ENCODE measurements at places on chromosomes 13 and 19. TPM values are rescaled to one million over a fixed set of nuclear protein-coding genes. Genes with fewer than 3 reads are reported as not detected.

The OR7C1 gene
- total RNA-seq: not detected

The S1PR5 gene
- 0.60 TPM for total RNA-seq

The BSG gene
- total RNA-seq: 826 TPM

The DGKH gene
- total RNA-seq: 11.2 TPM

The FFAR2 gene
- total RNA-seq: not detected

- peak; percentile 20 for DNase-seq
- peak overlapping the region; percentile 97 for H3K4me3 ChIP-seq
- H3K27me3 ChIP-seq: no peaks in the 10 kb centered on the region
- peak overlapping the region; percentile 99 for H3K27ac ChIP-seq
- no peaks in the 10 kb centered on the region for H3K36me3 ChIP-seq
Measured at GRCh38 chr19:798415-799075, 1.3 kb downstream of the PTBP1 start.

DNA sequence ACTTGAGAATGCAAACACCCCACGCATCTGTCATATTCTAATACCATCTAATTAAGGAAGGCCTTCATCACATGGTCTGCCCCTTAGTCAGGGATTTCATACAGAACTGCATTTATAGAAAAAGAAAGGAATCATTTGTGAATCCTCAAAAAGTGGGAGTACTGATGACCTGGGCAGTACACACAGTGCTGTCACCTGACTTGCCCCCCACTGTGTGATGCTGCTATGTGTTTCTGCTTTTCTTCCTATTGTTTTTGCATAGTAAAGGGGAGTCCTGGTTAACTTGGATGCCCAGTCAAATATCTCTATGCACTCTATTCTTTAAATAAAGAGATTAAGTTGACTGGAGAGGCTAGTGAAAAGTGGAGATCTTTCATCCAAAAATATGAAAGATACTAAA, 1921.2 kb upstream of the PRR20A start:
- no peaks in the 10 kb centered on the region for H3K27me3 ChIP-seq
- H3K4me3 ChIP-seq: no peak overlapping the region
- DNase-seq: no peak
- H3K36me3 ChIP-seq: no peaks in the 10 kb centered on the region

- no peaks in the 10 kb centered on the region for H3K36me3 ChIP-seq
- DNase-seq: peak; percentile 50
- H3K27me3 ChIP-seq: no peaks in the 10 kb centered on the region
- H3K4me3 ChIP-seq: no peak overlapping the region
- H3K27ac ChIP-seq: no peak overlapping the region
Measured at GRCh38 chr13:51838240-51838846, 6.6 kb downstream of the TMEM272 start.

DNA sequence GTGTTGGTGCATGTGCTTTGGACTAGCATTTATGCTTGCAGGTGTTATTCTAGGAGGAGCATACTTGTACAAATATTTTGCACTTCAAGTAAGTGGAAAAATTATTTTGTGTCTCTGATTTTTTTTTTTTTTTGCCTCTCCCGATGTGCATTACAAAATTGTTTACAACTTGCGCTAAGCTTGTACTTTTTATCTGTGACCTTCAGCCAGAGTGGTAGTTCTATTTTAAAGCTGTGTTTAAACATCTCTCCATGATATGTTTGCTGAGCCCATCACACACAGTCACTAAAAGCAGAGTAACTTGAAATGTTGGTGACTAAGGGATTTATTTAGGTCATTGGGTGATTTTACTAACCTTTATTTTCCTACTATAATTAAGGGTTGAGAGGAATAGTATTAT, 20.8 kb downstream of the ITM2B start:
- peaks cover 6% of the 10 kb centered on the region for H3K4me1 ChIP-seq
- no peak for DNase-seq
- peaks cover 50% of the 10 kb centered on the region for H3K36me3 ChIP-seq
- H3K4me3 ChIP-seq: no peak overlapping the region
- no peaks in the 10 kb centered on the region for H3K27me3 ChIP-seq

GRCh38 chr19:21269813-21270212, 59.4 kb downstream of the ZNF708 start:
- H3K36me3 ChIP-seq: no peaks in the 10 kb centered on the region
- H3K4me1 ChIP-seq: no peaks in the 10 kb centered on the region
- DNase-seq: no peak
- H3K27ac ChIP-seq: no peak overlapping the region
- H3K27me3 ChIP-seq: no peaks in the 10 kb centered on the region

DNA sequence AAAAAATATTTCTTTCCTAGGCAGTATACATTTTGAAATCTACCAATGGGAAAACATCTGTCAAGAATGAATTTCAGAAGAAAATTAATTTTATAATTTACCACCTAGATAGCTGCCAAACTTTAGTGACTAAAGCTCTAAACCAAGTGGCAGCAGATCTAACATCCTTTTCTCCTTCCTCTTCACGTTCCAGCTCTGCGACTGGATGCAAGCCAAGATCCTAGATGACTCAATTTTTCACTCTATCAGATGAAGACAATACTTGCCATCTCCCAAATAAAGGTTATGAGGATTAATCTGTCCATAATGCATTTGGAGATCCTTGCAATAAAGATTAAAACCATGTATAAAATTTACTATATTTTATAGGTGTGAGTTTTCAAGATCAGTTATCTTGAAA, 66.7 kb upstream of the MIR17HG start:
- H3K36me3 ChIP-seq: no peaks in the 10 kb centered on the region
- no peak overlapping the region for H3K27ac ChIP-seq
- H3K4me1 ChIP-seq: no peaks in the 10 kb centered on the region
- H3K4me3 ChIP-seq: no peak overlapping the region
- no peaks in the 10 kb centered on the region for H3K27me3 ChIP-seq

DNA sequence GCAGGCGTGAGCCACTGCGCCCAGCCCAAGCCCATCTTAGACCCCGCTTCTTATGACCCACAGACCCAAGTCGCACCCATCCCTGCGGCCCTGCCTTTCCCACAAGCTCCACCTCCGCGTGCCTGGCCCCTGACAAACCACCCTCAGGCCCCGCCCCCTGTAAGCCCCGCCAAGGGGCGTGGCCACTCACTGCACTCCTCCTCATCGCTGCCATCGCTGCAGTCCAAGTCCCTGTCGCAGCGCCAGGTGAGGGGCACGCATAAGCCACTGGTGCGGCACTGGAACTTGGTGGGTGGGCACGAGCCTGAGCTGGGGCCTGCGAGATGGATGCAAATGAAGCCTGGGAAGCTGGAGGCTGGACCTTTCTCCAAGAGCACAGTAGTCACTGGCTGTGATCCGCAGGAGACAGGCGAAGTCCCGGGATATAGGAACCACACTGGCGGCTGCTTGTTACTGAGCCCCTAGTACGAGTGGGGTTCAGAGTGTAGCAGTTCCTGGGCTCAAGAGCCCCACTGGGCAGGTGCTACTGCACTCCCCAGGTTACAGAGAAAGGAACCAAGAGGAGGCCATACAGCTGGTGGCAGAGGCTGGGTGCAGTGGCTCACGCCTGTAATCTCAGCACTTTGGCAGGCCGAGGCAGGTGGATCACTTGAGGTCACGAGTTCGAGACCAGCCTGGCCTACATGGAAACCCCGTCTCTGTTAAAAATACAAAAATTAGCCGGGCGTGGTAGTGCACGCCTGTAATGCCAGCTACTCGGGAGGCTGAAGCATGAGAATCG, 3.1 kb downstream of the CD320 start:
- peaks cover 4% of the 10 kb centered on the region for H3K36me3 ChIP-seq
- peaks cover 13% of the 10 kb centered on the region for H3K4me1 ChIP-seq
- H3K4me3 ChIP-seq: no peak overlapping the region
- H3K27me3 ChIP-seq: no peaks in the 10 kb centered on the region
- no peak for DNase-seq

DNA sequence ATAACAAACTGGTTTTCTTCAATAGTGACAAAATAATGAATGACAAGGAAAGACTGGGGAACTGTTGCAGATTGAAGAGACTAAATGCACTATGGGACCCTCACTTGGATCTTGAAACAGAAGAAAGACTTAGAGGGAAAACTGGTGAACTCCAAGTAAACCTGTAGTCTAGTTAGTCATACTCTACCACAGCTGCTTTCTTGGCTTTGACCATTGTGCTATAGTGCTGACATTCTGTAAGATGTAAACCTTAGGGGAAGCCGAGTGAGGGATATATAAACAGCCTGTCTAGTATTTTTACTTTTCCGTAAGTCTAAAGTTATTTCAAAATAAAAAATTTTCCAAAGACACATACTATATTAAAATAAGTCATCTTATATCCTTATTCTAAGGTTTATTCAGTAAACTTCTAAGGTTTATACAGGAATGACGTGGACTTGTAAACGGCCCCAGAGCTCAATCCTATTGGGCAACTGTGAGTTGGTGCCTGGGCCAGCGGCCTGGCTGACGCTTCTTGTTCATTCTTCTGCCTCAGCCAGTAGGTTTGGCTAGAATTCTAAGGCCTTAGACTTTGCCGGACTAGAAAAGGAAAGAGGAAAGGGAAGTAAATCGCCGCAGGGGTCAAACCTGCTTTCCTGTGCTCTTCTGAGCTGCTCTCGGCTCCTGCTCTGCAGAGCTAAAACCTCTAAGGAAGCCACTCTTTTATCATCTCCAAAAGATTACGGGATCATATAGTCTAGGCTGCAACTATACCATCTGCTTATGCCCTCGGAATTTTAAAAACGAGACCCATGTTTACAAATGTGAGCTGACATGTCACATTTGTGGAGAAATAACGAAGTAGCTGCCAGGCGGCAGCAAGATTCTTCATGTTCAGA, 33.6 kb upstream of the UBE2L5 start:
- H3K4me1 ChIP-seq: peaks cover 6% of the 10 kb centered on the region
- no peak overlapping the region for H3K4me3 ChIP-seq
- H3K27me3 ChIP-seq: no peaks in the 10 kb centered on the region
- H3K27ac ChIP-seq: no peak overlapping the region

- no peak overlapping the region for H3K27ac ChIP-seq
- H3K36me3 ChIP-seq: no peaks in the 10 kb centered on the region
- no peaks in the 10 kb centered on the region for H3K4me1 ChIP-seq
- no peak for DNase-seq
- no peak overlapping the region for H3K4me3 ChIP-seq
- H3K27me3 ChIP-seq: no peaks in the 10 kb centered on the region
Measured at GRCh38 chr19:14809272-14810057, 25.5 kb downstream of the OR7A5 start.

GRCh38 chr13:29543230-29544215, 52.0 kb downstream of the SLC7A1 start:
- no peak overlapping the region for H3K4me3 ChIP-seq
- H3K4me1 ChIP-seq: peaks cover 37% of the 10 kb centered on the region
- H3K27ac ChIP-seq: no peak overlapping the region
- H3K36me3 ChIP-seq: no peaks in the 10 kb centered on the region
- no peak for DNase-seq

DNA sequence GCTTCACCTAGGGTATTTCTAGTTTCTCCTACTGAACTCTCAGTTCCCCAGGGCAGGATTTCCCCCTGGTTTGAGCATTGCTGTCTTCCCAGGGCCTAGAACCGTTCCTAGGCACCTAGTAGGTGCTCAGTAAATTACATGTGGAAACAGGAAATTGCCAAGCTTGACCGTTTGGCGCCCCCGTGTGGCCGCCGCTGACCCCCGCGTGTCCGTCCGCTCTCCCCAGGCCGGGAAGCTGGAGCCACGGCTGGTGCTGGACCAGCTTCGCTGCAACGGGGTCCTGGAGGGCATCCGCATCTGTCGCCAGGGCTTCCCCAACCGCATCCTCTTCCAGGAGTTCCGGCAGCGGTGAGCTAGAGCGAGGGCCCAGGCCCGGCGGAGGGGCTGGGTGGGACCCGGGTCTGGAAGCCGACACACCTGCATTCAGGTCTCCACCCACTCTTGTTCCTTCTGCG, 55.5 kb downstream of the MYH14 start:
- H3K27me3 ChIP-seq: no peaks in the 10 kb centered on the region
- H3K27ac ChIP-seq: no peak overlapping the region
- H3K4me1 ChIP-seq: no peaks in the 10 kb centered on the region
- DNase-seq: no peak

DNA sequence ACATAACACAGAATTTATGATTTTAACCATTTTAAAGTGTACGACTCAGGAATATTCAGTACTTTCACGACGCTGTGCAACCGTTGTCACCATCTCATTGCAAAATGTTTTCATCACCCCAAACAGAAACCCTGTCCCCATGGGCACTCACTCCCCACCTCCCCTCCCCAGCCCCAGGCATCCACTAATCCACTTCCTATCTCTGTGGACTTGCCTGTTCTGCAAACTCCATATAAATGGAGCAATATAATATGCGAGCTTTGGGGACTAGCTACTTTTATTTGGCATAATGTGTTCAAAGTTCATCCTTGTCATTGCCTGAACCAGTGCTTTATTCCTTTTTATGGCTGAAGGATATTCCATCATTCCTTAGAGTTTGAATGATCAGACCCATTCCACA, 7.3 kb upstream of the INSR start:
- H3K27ac ChIP-seq: no peak overlapping the region
- H3K4me1 ChIP-seq: no peaks in the 10 kb centered on the region
- no peak for DNase-seq
- H3K27me3 ChIP-seq: peaks cover 6% of the 10 kb centered on the region
- no peak overlapping the region for H3K4me3 ChIP-seq

Data from cardiac muscle cell (in vitro differentiated cells and primary cell).